ENCODE measurements at places on chromosomes 2 and 18.
A peak's percentile ranks its signal among the peaks of the same experiment; 100 is the strongest.

DNA sequence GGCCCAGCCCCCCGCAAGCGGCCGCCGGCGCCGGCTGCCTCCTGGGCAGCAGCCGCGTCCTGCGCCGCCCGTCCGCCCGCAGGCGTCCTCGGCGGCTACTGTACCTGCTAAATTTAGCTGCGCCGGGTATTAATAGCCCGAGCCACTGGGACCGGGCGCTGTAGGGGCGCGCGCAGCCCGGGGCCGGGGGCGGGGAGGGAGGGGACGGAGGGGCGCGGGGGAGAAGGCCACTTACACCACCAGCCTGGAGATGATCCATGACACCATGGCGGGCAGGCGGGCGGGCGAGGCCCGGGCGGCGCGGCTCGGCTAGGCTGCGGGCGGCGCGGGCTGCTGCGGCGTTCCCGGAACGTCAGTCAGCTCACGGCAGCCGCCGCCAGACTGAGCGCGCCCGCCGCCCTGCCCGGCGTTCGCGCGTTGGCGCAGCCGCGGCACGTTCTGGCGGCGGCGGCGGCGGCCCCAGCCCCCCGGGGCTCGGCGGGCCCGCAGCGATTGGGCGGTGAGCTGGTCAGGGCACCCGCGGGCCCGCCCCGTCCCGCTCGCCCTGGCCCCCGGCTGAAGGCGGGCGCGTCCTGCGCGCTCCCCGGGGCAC is at the start of gene REEP1:
TSS of gene REEP1 (minus strand) at position 383 of the 592 bp plus-strand sequence. CDS start at position 267, 116 bp downstream.
- no peak for DNase-seq

DNA sequence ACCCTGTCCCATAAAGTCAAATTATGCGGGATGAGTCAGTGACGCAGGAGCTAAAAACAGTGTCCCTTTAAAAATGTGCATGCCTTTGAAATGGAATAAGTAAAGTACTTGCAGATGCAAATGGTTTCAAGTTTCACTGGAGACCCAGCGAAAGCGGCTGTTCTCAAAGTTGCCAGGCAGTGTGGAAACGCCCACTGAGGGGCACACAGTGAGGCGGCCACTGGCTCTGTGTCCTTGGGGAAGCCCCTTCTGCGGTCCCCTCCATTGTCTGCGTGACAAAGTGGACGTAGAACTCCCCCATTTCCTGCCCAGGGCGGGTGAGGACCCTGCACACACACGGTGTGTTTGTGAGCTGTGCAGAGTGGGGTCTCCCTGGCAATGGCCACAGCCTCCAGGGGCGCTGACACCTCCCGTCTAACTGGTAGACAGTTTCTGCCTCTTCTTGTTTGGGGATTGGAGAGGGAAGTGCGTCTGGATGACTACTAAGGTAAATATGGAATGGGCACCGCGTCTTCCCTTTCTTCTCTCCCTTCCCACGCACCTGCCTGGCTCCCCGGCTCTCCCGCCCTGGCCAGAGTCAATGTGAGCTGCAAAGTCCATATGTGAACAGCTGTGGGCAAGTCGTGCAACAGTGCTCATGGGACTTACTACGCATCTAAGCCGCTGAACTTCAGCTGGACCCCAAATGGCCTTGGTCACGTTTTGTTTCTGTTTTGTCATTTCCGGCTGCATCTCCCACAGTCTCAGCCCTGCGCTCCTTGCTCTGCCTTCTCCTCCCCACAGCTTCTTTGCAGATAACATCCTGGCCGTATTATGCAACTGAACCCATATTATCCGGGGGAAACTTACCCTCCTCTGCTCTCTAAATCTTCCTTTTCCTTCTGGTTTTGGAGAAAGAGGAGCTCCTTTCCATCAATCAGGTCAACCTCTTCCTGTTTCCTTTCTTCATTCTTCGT is 33.7 kb upstream of the ZNF516 start:
- DNase-seq: peak; percentile 15

DNA sequence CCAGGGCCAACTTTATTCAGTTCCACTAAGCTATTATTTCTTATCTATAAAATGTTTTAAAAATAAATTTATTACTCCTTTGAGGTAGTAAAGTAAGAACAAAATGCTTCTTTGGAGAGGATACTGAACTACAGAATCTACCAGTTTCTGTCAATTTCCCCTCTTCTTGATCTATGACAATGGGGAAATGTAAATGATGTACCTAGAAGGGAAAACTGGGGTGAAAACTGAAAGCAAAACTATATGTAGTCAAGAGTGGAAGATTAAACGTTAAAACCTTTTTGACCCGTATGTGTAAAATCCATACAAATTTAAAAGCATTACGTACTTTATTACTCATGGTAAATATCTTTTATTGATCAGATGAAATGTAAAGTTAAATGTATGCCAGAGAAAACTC is 1287.8 kb upstream of the TMEFF2 start:
- no peak for DNase-seq

- DNase-seq: no peak
Observed at GRCh38 chr2:235901243-235901642, 266.9 kb downstream of the GBX2 start.

GRCh38 chr2:122528061-122528460 is 772.6 kb downstream of the TSN start:
- no peak for DNase-seq

GRCh38 chr18:25278394-25278793 is 73.6 kb downstream of the ZNF521 start:
- DNase-seq: no peak

- no peak for DNase-seq
Observed at GRCh38 chr18:39840406-39840805, 2114.6 kb upstream of the PIK3C3 start.

GRCh38 chr2:178777577-178777976 is 29.6 kb downstream of the TTN start:
- DNase-seq: no peak

DNA sequence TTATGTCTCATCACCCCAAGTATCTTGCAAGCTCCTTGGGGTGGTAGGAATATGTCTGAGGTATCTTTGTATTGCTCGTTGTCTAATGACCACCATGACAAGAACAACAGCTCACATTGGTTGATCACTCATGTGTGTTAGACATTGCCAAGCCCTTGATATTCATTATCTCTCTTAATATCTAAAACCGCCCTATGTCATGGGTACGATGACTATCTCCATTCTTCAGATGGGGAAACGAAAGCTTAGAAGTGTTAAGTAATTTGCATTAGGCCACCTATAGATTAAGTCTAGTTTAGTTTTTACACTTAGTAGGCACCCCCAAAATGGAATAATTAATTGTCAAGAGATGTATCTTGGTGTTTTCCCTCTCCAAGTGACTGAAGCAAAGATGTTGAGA is 57.0 kb downstream of the ICOS start:
- DNase-seq: no peak

DNA sequence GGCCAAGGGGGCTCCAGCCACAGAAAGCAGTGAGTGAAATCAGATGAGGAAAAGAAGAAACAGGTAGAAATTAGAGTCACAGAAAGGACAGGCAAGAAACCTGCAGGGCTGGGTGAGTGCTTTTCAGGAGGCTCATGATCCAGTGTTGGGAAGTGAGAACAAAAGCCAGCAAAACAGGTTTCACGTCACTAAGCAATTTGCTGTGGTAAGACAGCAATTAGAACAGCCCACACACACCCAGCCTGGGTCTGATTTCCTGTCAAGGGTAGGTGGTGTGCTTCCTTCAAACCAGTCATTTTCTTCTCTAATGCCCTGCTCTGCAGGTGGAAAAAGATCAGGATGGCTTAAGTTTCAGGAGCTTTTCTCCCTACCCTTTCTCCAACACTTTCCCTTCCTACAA is 52.9 kb upstream of the XDH start:
- no peak for DNase-seq

DNA sequence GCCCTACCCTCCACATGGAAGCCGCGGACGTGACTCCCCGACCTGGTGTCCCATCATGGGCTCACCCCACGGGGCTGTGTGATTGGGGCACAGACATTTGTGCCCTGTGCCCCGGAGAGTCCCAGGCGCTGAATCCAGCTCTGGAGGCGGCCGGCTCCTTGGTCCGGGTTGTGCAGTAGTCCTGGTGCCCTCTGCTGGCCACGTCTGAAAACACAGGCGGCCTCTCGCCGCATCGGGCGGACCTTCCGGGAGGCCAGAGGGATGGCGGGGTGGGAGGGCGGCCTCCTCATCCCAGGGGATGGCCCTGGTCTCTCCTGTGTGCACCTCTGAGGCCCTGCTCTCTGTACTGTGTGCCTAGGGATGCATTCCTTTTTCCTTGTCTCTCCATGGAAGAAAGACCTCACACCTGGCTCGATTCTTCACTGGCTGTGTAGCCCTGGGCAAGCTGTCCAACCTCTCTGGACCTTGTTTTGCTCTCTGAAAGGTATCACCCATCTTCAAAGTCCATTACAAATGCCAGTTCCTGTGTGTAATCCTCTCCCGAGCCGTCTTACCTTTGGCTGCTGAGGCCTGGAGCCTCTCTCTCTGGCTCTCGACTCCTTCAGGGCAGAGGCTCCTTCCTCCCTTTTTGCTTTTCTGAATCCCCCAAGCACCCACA is 27.6 kb downstream of the CELF4 start:
- no peak for DNase-seq

- no peak for DNase-seq
Observed at GRCh38 chr2:145094370-145094769, 574.5 kb upstream of the ZEB2 start.

DNA sequence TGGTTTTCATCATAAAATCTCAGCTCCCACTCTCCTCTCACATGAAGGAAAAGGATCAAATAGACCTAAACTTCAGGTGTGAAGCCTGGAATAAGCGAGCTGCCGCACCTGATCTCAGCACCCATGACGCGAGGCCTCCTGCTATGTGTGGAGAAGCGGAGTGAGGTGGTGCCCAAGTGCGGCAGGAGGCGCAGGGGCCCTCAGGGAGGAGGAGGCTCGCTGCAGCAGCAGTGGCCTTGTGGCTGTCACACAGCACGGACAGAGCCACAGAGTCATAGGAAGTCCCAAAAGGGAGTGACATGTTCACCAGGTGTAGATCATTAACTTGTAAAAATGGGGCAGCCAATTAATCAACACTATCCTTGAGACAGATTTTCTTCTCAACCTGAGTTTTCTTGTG is 9.1 kb downstream of the SCLY start:
- DNase-seq: no peak

DNA sequence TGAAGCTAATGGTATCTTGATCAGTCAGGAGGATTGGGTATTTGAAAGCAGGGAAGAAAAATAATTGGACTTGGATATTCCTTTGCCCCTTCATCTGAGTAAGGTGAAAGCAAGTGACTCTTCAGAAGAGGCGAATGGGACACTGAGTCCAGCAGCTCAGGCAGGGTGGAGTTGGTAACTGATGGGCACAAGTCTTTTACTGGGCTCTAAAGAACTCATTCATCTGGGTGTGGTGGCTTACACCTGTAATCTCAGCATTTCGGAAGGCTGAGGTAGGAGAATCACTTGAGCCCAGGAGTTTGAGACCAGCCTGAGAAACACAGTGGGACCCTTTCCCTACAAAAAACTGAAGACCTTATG is 11.2 kb downstream of the CFLAR start:
- DNase-seq: no peak

DNA sequence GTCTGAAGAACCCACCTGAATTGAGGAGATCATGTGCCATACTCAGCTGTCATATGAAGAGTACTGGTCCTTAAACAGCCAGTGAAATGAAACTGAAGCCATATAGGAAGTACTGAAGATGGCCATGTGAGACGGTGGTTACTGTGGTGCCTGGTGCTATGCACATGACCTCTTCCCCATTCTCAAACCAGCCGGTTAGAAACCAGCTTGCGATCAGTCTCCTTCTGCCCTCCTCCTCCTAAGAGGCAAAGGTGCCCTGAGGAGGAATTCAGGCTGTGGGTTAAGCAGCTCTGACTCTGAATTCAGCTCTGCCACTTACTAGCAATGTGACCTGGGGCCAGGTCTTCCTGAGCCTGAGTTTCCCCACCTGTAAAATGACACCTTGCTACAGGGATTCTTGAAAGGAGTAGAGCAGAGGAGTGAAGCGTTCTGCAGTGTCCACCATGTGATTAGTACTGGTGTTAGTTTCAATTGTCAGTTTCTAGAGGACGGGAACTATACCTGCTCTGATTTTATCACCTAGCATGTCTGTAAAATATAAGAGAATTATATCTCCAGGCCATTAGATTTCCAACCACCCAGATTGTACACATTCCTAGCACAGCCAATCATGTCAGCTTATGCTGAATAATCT is 5.1 kb downstream of the FECH start:
- peak; percentile 12 for DNase-seq

DNA sequence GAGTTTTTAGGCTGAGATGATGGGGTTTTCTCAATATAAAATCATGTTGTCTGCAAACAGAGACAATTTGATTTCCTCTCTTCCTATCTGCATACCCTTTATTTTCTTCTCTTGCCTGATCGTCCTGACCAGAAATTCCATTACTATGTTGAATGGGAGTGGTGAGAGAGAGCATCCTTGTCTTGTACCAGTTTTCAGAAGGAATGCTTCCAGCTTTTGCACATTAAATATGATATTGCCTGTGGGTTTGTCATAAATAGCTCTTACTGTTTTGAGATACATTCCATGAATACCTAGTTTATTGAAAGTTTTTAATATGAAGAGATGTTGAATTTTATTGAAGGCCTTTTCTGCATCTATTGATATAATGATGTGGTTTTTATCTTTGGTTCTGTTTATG is 181.8 kb downstream of the GBX2 start:
- DNase-seq: no peak

GRCh38 chr2:85761512-85761944 is 7.7 kb downstream of the ATOH8 start:
- no peak for DNase-seq

DNA sequence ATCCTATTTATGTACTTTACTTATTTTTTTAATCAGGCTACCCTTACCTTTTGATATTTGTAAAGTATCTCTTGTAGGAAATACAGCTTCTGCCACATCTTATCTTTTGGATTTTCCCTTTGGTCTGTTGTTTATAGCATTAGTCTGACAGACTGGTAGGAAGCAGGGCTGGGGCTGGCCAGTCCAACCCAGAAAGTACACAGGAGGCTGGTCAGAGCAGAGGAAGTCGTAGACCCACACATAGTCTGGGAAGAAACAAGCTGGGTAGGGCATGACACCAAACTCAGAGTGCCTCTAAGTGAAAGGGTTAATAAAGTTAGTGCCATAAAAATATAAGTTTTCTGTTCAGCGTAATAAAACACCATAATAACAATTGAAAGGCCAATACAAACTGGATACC is 51.7 kb downstream of the BOLA3 start:
- no peak for DNase-seq

All from naive thymus-derived CD8-positive, alpha-beta T cell (primary cell).